ENCODE measurements at places on chromosomes 6 and 20.

DNA sequence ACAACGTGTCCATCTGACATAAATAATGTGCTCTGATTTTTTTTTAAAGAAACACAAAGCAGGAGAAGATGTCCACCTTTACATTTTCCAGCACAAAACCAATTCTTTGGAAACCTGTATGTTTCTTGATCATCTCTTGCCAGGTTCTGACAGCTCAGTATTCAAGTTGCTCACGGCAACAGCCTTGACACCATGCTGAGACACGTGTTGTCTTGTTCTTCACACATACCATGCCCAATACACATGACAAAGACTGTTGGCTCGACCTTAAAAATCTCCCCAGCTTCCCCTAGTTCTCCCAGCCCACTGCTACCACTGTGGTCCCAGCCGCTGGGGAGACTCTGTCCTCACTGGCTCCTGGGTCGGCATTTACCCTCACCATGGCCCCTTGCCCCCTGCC, 518.9 kb downstream of the PREX1 start:
- DNase-seq, result no peak

GRCh38 chr6:150857062-150857944, 8.2 kb upstream of the MTHFD1L start:
- peak; percentile 99 for DNase-seq

DNA sequence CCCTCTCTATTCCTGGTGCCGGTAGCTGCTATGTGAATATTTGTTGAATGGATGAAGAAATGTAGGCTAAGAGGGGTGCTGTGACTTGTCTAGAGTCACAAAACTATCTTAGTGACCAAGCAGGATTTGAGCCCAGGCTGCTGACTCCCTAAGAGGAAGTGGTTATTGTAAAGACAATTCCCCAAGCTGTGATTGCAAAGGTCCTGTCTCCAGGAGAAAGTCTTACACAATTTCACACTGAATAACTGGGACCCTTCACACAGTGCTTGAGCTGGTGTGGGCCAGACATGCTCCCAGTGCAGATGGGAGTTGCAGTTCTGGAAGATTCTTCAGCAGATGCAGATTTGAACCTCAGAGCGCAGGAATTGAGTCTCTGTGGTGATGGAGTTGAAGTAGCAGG, 38.1 kb downstream of the IYD start:
- no peak for DNase-seq

GRCh38 chr6:104187616-104188015, 672.1 kb downstream of the HACE1 start:
- no peak for DNase-seq

GRCh38 chr20:62452475-62453095, 23.2 kb downstream of the GATA5 start:
- DNase-seq, result no peak

DNA sequence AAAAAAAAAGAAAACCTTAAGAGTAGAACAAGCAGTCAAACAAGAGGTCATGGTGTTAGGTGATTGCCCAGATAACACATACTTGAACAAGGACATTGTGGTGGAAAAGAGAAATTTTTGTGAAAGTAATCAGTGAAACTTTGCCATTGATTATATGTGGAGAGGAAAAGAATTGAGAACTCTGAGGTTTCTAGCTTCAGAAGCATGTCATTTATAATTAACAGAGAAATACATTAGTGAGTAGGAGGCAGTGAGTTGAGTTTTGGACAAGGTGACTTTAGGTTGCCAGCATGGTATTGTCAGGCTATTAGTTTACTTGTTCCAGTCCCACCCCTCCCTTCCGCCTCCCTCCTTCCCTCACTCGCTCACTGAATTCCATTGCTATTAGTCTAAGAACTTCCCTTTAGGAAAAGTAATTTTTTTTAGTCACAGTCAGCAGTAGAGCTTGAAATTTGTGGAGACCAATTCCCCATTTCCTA, 17.2 kb downstream of the TAB2 start:
- DNase-seq, result peak; percentile 81

DNA sequence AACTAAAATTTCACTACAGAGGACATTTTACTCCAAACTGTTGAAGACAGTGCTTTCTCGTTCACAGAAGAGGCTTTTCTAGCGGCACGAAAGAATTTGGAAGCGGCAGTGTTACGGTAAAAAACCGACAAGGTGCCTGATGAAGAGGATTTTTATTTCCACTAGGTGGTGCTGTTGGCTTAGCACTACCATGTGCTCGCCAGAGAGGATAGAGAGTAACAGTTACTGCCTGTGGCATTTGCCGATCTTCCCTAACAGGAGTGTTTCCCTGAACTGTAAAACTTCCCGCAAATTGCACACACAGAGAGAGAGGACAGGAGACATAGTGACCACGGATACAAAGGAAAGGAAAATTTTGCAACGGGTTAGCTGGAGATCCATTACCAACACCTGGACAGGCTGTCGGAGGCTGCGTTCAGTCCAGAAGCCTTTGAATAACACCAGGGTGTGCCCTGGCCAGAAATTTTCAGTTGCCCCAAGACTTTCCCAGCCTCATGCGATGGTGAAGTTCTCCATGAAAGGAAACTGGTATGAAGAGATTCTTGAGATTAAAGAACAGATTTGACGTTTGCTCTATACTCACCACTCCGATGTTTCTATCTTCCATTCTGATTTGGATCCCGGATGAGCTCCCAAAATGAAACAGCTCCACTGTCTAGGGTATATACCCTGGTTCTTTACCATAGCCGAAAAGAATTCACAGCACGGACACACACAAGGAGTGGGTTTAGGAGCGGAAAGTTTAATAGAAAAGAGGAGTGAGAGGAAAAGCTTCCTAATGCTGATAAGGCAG, 48.1 kb downstream of the HLA-DPB1 start:
- DNase-seq, result peak; percentile 15

GRCh38 chr20:47559141-47559540, 57.5 kb downstream of the NCOA3 start:
- no peak for DNase-seq

DNA sequence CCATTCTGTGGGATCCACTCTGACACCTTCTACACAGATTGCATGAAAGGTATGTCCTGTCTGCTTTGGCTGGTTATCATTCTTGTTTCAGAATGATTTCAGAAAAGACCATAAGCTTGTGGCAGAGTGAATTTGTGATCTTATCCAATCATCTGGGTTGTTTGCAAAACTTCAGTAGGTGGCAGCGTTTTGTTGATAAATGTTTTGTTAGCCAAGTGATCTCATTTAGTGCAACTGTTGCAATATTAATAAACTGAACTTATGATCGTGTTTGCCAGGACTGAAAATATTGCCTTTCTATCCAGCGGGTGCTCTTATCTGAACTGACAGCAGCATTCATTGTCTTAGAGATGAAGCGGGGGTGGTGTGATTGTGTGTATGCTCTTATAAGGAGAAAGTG, 613.2 kb upstream of the NOX3 start:
- peak; percentile 3 for DNase-seq

Measured in fibroblast of upper back skin (primary cell).